ENCODE measurements at places on chromosomes 7 and 10.

DNA sequence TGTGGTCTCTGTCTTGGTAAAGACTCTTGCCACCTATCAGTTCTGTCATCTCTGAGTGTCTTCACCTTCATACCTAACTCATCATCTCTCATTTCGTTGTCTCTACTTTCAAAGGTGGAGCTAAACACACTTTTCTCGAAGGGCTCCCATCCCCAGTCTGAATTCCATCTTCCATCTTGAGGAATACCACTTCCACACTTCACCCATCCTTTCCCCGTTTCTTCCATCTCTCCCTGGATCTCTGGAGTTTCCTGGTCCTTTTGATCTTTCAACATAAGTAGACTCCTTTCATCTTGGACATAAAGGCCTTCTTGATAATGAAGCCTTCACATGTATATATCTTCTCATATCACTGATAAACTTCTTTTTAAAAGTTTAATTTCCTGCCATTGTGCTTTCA, 120.8 kb upstream of the NOBOX start:
- no peak for DNase-seq

- DNase-seq = no peak
Measured at GRCh38 chr10:60795465-60796202, 17.4 kb downstream of the CDK1 start.

GRCh38 chr7:38306171-38306570, 32.7 kb upstream of the TARP start:
- DNase-seq = peak; percentile 80

DNA sequence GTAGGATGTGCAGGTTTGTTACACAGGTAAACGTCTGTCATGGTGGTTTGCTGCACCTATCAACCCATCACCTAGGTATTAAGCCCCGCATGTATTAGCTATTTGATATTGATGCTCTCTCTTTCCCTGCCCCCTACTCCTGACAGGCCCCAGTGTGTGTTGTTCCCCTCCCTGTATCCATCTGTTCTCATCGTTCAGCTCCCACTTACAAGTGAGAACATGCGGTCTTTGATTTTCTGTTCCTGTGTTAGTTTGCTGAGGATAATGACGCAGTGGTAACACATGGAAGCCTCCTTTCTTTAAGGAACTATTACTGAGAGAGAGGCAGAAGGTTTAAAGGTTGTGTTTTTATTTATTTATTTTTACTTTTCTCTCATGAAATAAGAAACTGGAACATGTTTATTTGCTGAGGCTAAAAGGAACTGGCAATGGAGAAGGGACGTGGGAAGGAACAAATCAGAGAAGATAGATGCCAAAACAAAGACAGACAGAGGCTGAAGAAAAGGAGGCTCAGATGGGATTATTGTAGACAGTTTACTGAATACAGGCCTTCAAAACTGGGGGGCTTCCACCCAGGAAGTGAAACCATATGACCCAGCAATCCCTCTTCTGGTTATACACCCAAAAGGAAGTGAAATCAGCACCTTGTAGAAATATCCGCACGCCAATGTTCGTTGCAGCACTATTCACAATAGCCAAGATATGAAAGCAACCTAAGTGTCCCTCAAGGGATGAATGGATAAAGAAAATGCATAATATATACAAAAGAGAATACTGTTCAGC, 556.3 kb downstream of the GRM8 start:
- no peak for DNase-seq

- no peak for DNase-seq
Measured at GRCh38 chr10:18332484-18332883, 192.3 kb downstream of the CACNB2 start.

- no peak for DNase-seq
Measured at GRCh38 chr7:98681511-98681910, 64.4 kb downstream of the NPTX2 start.

- DNase-seq = peak; percentile 18
Measured at GRCh38 chr7:113945018-113945938, 26.5 kb upstream of the PPP1R3A start.

DNA sequence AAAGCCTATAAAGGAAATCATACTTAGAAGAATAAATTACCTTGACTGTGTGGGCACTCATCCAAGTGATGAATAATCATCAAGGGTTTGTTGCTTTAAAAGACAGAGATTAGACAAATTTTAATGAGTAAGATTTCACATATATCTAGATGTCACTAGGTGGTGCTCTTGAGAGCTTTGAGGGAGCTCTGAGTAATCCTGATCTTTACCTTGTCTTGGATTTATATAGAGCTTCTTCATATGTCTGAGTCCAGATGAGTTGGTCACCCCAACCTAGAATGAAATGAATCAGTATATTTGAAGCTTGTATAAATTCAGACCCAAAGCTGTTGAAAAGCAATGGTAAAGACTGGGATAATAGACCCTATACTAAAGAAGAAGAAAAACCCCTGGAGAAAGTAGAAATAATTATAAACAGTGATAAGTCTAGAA, 3.7 kb downstream of the AGR2 start:
- peak; percentile 97 for DNase-seq

GRCh38 chr7:44849885-44850544, 2.1 kb upstream of the H2AZ2 start:
- DNase-seq = peak; percentile 51

DNA sequence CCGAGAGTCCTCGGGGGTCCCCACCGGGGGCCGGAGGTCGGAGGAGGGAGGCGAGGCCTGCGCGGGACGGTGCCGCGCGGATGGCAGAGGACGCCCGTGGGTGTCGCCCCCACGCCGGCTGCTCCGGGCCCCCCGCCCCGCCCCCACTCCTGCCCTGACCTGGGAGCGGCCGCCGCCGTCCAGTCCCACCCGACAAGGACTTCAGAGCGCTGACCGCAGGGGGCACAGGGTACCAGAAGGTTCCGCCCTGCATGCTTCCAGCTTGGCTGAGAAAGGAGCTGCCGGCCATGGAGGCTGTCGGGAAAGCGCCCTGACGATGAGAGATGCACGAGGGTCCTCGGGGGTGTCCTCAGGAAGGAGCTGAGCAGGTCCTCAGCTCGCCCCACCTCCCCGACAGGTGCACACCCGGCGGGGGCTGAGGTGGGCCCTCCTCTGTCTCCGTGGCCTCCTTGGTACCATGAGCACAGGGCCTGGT, 57.0 kb upstream of the DNAJB6 start:
- no peak for DNase-seq

Data from M059J (cell line).